CD4-positive, alpha-beta memory T cell (primary cell): ENCODE measurements at places on chromosomes 4 and X. TPM values are rescaled to one million over a fixed set of nuclear protein-coding genes. Genes with fewer than 3 reads are reported as not detected.

FUNDC2 gene
- 52.6 TPM for total RNA-seq

- DNase-seq, result no peak
Measured at GRCh38 chrX:63513825-63514568, 162.9 kb upstream of the SPIN4 start.

ADH1A gene
- total RNA-seq, result not detected

GRCh38 chr4:169443748-169444147, 168.6 kb downstream of the NEK1 start:
- DNase-seq, result no peak
